Mammary epithelial cell (primary cell): ENCODE measurements at places on chromosomes 13 and 19. TPM values are rescaled to one million over a fixed set of nuclear protein-coding genes. Genes with fewer than 3 reads are reported as not detected.

TEAD2 gene
- 40.3 TPM for total RNA-seq

NFIC gene
- 45.4 and 77.5 TPM in 2 replicates for total RNA-seq

FFAR1 gene
- not detected in 2 replicates for total RNA-seq

ZNF230 gene
- 4.2 TPM for total RNA-seq

PSMD8 gene
- 401 TPM for total RNA-seq

MYO9B gene
- 44.8 and 64.5 TPM in 2 replicates for total RNA-seq

TYROBP gene
- not detected in 2 replicates for total RNA-seq

FGF9 gene
- total RNA-seq = not detected

SH2D3A gene
- total RNA-seq = 59.0 TPM

LGALS7B gene
- total RNA-seq = 210 TPM

KIRREL2 gene
- not detected in 2 replicates for total RNA-seq

RRAS gene
- 20.5 TPM for total RNA-seq

STOML3 gene
- total RNA-seq = not detected

TMEM255B gene
- 4.2 TPM for total RNA-seq

SLC5A5 gene
- not detected in 2 replicates for total RNA-seq

SYCN gene
- not detected for total RNA-seq

ZNF793 gene
- 6.2 TPM for total RNA-seq

RASGRP4 gene
- not detected for total RNA-seq

STXBP2 gene
- total RNA-seq = 82.0 and 103 TPM in 2 replicates

ODAD3 gene
- total RNA-seq = 0.29 and 1.1 TPM in 2 replicates

ZNF837 gene
- 4.2 TPM for total RNA-seq

LILRB2 gene
- total RNA-seq = not detected

RXFP2 gene
- total RNA-seq = not detected in 2 replicates

PRTN3 gene
- not detected in 2 replicates for total RNA-seq

ZNF575 gene
- 0.45 and 2.1 TPM in 2 replicates for total RNA-seq

CEACAM1 gene
- total RNA-seq = 1.8 TPM

CRLF1 gene
- total RNA-seq = 2.3 TPM

ZNF554 gene
- 4.0 and 4.7 TPM in 2 replicates for total RNA-seq

MEX3D gene
- total RNA-seq = 26.8 and 41.1 TPM in 2 replicates

CC2D1A gene
- total RNA-seq = 50.6 and 58.8 TPM in 2 replicates

CLEC17A gene
- not detected for total RNA-seq

SLC8A2 gene
- under 0.01 TPM for total RNA-seq

RNF17 gene
- not detected for total RNA-seq

DLL3 gene
- total RNA-seq = 0.33 TPM

RYR1 gene
- total RNA-seq = 1.0 TPM

CPB2 gene
- total RNA-seq = not detected in 2 replicates

KLK14 gene
- total RNA-seq = 0.50 TPM

OVOL3 gene
- not detected in 2 replicates for total RNA-seq

ERICH4 gene
- total RNA-seq = not detected

KCNN1 gene
- total RNA-seq = not detected

SHANK1 gene
- 0.13 and 0.14 TPM in 2 replicates for total RNA-seq

CCDC122 gene
- 12.1 and 19.7 TPM in 2 replicates for total RNA-seq

ZNF547 gene
- 2.3 and 2.5 TPM in 2 replicates for total RNA-seq

SLC6A16 gene
- total RNA-seq = 0.59 TPM in 1 of 2 replicates, not detected in the other

SCN1B gene
- total RNA-seq = 0.83 TPM

SMIM24 gene
- total RNA-seq = 2.7 TPM

PCDH17 gene
- total RNA-seq = not detected in 2 replicates

CYP4F2 gene
- total RNA-seq = 0.33 TPM

METTL21C gene
- not detected in 2 replicates for total RNA-seq

FCER2 gene
- not detected in 2 replicates for total RNA-seq

PLA2G4C gene
- 3.2 TPM for total RNA-seq

PRKCG gene
- not detected for total RNA-seq

MYH14 gene
- 0.05 and 0.24 TPM in 2 replicates for total RNA-seq

SPIB gene
- not detected in 2 replicates for total RNA-seq
